ENCODE measurements at places on chromosomes 6 and 20.

- no peak for DNase-seq
Observed at GRCh38 chr6:107942142-107942541, 15.9 kb downstream of the SEC63 start.

- DNase-seq: no peak
Observed at GRCh38 chr6:46052479-46052878, 36.8 kb upstream of the CLIC5 start.

GRCh38 chr6:169933251-169933821, 181.9 kb downstream of the ERMARD start:
- DNase-seq: no peak

DNA sequence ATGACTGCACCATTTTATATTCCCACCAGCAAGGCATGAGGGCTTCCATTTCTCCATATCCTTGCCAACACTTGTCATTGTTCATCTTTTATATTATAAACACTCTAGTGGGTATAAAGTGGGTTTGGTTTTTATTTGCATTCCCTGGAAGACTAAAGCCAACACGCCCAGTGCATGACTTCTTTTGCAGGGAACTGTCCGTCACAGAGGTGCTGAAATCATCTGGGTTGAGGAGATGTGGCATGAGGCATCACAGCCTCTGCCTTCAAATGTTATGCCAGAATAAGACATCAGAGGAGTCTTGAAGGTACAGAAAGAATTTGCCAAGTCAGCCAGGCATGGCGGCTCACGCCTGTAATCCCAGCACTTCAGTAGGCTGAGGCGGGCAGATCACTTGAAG, 29.9 kb upstream of the FAM210B start:
- DNase-seq: no peak

GRCh38 chr6:139518556-139519091, 144.2 kb upstream of the CITED2 start:
- no peak for DNase-seq

- DNase-seq: no peak
Observed at GRCh38 chr6:79842376-79843040, 104.8 kb downstream of the ELOVL4 start.

GRCh38 chr6:167980911-167981580, 16.4 kb upstream of the KIF25 start:
- DNase-seq: no peak

- DNase-seq: peak; percentile 91
Observed at GRCh38 chr20:53899351-53900167, 170.8 kb downstream of the BCAS1 start.

DNA sequence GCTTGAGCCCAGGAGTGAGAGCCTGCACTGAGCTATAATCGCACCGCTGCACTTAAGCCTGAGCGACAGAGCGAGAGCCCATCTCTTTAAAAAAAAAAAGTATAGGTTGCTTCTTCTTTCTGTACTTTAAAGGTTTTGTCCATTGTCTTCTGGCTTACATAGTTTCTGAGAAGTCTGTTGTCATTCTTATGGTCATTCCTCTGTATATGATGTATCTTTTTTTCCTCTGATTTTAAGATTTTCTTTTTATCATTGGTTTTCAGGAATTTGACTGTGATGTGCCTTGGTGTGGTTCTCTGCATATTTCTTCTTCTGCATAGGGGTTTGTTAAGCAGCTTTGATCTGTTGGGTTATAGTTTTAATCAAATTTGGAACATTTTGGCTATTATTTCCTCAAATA, 29.1 kb downstream of the QRSL1 start:
- no peak for DNase-seq

DNA sequence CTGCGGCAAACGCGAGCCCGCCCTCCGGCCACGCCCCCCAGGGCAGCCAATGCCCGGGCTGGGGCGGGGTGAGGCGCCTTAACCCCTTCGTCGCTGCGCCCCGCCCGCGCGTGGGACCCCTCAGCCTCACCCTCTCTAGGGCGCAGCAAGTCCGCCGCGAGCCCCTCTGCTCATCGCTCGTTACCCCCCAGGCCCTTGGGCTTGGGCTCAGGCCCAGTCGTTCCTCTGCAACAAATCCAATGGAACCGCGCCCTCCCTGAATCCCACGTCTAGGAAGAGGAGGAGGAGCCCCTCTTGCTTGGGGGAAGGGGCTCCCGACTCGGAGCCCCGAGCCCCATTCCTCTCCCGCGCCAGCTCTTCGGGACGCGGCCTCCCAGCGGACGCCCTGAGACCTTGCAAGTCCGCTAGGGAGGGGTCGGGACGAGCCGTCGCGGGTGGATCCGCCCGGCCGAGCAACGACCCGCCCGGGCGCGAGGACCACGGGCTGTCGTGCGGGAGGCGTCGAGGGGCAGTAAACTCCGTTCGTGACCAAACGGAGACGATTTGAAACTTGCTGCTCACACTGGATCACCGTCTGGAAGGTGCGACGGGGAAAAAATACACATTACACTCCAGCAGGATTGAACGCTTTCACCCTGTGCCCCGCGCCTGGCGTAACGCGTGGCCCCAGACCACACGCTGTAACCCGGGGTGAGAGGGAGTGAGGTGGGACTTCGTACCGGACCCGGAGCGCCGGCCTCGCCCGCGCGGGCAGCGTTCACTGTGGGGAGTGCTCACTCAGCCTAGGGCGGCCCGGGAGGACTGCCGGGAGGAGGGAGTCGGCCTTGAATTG, 477 bp upstream of the LZTS3 start:
- peak; percentile 91 for DNase-seq

DNA sequence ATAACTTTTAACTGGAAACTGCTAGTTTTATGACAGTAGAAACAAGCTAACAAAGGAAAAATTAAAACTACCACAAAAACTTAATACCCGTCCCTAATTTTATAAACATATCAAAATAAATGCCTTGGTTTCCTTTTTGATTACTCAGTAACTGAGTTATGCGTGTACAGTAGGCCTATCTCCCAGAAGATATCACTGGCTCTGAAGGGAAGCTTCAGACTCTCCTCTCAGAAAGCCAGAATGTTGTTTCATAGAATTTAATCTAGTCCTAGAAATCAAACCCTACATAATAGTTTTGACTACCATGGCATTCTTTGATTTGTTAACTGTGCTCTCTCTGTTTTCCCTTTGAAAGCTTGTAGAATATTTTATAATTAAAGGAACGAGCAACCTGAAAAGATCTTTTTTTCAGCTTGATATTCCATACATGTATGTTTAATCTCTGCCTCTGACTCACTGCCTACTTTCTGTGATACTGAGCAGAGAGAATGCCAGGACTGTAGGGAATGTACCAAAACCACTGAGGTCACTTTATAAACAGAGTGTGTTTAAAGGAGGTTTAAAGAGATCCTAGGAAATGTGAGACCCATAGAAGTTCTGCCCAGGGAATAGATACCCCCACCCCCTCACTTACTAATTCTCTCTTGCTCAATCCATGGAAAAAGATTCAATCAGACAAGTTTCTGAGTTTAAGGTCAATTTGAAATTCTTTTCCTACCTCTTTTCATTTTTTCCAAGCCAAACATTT, 311.5 kb downstream of the HDGFL1 start:
- DNase-seq: no peak

- no peak for DNase-seq
Observed at GRCh38 chr6:16313732-16314131, 75.3 kb downstream of the GMPR start.

DNA sequence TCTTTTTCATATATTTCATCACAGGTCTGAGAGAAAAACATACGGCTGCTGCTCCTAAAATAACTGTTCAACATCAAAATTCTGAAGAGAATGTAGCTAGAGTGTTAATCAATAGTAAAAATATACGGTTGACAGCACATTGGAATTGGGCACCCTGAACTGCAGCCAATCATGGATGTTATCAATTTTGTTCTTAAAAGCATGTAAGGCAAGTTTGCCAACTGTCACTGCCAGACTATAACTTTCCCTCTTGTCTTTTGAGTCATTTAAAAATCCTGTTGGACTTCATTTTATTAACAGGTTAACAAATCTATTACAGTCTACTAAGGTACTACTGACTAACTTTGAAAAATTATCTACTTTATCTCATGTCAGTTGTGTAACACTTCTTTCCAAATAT, 592.8 kb downstream of the HACE1 start:
- no peak for DNase-seq

Measured in activated CD4-positive, alpha-beta T cell treated with anti-CD3 and anti-CD28 coated beads, Interleukin-2, Interleukin-6, amounts not matched to agents 100 ng/mL and 50 ng/mL, durations not matched to agents 16 hours and 8 hours (primary cell).